ENCODE measurements at places on chromosomes 3 and 15.

DNA sequence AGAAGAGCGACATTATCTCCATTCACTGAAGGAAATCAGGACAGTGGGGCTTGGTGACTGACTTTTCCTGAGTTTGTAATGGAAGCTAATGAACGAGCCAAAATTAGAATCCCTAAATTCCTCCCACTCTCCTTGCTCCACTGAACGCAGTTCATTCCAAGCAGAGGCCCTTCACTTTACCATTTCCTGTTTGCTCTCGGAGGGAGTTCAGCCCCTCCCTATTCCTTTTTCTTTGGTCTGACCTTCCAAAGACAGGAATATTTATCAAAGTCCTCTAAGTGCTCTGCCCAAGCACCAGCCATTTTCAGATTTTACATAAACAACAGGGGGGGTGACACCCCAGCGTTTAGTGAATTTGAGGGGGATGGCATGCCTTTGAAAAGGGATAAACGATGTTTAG, 24.0 kb upstream of the PTPRG start:
- no peak for DNase-seq

- DNase-seq = no peak
Measured at GRCh38 chr3:33099701-33100100, 2.8 kb upstream of the GLB1 start.

GRCh38 chr15:29880341-29880740, 58.1 kb upstream of the TJP1 start:
- DNase-seq = no peak

DNA sequence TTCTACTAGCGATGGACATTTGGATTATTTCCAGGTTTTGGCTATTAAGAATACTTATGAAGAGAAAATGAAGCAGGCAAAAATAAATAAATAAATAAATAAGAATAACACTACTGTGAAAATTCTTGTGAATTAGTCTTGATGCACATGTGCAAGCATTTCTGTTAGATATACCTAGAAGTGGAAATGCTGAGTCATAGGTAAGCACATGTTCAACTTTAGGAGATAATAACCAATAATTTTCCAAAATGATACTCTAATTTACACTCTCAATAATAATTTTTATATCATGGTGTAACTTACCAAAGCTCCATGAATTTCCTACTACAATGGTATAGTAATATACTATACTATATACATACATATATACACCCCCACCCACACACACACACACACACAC, 23.4 kb downstream of the EMC4 start:
- DNase-seq = no peak

- peak; percentile 18 for DNase-seq
Measured at GRCh38 chr3:52530918-52531826, 2.5 kb downstream of the NT5DC2 start.

GRCh38 chr3:122892118-122892960, 97.5 kb downstream of the SLC49A4 start:
- no peak for DNase-seq

DNA sequence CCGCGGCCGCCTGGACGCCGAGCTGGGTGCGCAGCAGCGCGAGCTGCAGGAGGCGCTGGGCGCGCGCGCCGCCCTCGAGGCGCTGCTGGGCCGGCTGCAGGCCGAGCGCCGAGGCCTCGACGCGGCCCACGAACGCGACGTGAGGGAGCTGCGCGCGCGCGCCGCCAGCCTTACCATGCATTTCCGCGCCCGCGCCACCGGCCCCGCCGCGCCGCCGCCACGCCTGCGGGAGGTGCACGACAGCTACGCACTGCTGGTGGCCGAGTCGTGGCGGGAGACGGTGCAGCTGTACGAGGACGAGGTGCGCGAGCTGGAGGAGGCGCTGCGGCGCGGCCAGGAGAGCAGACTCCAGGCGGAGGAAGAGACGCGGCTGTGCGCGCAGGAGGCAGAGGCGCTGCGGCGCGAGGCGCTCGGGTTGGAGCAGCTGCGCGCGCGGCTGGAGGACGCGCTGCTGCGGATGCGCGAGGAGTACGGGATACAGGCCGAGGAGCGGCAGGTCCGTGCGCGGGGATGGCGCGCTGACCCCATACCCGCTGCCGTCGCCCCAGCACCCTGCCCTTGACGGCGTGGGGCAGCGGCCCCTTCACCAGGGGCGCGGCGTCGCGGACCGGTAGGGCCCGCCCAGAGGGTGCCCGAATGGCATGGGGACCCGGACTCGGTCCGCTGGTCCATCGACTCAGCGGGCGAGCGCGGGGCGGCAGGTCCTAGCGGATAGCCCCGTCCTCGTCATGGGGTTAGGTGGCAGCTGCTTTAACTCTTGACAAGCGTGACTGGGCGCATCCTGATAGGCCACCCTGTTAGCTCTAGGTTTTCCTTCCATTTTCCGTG, 848 bp downstream of the SYNM start:
- DNase-seq = peak; percentile 42

DNA sequence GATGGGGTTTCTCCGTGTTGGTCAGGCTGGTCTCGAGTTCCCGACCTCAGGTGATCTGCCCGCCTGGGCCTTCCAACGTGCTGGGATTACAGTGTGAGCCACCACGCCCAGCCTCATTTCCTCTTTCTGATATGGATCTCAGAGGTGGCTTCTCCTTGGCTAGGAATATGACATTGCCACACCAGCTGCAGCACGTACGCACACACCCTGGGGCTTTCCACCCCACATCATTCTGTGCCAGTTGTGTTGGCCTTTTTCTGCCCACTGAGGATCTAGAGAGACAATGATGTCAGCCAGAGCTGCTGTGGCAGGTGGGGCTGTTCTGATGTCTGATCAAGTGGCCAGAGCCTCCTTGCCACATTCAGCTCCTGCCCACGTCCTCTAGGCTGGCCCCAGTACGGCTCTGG, 29.0 kb downstream of the TMEM45A start:
- DNase-seq = peak; percentile 46

DNA sequence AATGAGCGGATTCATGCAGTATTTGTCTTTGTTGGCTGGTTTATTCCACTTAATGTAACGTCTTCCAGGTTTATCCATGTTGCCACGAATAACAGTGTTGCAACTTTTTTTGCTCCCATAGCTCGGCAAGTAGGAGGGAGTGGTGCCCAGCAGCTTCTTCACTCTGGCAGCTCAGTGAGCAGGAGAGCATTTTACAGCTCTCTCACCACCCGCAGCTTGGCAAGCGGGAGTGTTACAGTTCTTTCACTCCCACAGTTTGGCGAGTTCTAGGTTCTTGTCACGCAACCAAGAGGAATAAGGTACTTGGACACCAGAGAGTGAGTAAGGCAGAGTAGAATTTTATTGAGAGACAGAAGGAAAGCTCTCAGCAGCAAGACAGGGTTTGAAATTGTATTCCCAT, 935.2 kb downstream of the TBL1XR1 start:
- no peak for DNase-seq

- DNase-seq = no peak
Measured at GRCh38 chr3:54573858-54574257, 354.0 kb downstream of the LRTM1 start.

- no peak for DNase-seq
Measured at GRCh38 chr15:51094606-51095569, at the start of gene TNFAIP8L3. Gene TNFAIP8L3 (minus strand): TSS chr15:51094906. CDS start chr15:51094595, 311 bp downstream.
